ENCODE measurements at places on chromosomes 1 and 21.

DNA sequence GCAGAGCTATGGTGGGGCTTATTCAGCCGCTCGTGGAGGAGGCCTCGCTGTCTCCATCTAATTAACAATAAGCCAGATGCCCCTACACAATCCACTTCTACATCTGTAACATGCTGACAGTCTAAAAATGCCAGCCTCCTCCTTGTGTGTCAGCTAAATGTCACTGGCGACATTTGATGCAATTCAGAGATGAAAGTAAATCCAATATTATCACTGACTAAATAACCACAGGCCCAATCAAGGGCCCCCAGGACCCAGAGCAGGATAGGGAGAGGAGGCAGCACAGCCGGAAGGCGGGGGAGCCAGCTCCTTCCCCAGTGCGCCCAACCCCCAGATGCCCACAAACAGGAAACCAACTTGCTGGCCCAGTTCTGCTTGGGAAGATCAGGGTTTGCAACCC, 76.6 kb downstream of the DMRTA2 start:
- DNase-seq, result no peak

DNA sequence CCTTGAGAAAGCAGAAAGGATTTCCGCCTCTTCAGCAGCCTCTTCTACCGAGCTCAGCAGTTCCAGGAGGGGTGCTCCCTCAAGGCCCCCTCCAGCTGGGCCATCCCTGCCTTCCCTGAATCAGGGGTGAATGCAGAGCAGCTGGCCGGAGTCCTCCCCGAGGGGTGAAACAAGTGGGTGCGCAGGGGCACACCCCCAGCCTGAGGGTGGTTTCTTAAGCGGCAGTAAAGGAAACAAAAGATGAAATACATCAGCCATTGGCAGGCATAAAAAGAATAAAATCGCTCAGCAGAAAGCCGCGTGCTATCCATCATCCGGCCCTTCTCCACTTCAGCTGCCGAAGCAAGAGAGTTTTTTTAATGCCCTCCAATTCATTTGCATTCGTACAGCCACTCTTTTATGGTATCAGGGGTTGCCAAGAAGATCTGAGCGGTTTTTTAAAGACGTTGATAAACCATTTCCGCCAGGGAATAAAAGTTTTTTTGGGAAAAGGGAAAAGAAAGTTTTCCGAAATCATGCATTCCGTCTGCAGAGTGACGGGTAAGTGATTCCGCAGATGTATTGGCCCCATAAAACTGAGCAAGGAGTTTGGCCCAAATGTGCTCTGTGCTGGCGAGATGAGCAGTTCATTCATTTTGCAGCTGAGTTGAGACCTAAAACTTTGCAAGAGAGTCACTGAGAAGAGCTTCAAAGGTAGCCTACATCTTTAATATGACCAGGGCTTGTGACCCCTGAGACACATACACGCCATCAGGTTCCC, 73.7 kb upstream of the ZC3H12A start:
- DNase-seq, result no peak

- no peak for DNase-seq
Observed at GRCh38 chr1:204859861-204860267, 10.8 kb upstream of the NFASC start.

GRCh38 chr1:244409701-244410100, 42.0 kb downstream of the ADSS2 start:
- no peak for DNase-seq

DNA sequence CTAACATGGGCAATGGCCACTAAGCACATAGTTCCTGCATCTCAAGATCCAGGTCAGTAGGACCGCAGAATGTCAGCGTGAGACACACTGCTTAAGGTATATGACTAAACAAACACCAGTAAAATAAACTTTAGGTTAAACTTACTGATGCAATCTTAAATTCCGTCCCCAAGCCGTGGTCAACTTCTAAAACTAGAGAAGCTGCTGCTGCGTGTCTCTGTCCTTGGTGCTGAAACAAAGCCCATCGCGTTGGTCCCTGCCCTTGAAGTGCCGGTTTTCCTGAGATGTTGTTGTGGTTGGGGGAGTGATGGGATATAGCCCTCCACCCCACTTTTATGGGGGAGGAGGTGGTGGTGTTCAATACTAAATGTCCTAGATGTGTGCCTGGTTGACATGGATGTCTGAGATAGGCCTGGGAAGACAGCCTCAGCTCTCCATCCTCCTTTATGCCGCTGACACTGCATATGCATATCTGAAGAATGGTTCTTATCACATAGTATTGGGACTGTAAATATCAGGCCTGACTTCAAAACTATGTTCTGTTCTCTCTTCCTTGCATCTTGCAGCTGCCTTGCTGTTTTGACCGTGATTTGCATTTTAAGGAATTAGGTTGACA, 72.0 kb upstream of the KCNA3 start:
- peak; percentile 76 for DNase-seq

DNA sequence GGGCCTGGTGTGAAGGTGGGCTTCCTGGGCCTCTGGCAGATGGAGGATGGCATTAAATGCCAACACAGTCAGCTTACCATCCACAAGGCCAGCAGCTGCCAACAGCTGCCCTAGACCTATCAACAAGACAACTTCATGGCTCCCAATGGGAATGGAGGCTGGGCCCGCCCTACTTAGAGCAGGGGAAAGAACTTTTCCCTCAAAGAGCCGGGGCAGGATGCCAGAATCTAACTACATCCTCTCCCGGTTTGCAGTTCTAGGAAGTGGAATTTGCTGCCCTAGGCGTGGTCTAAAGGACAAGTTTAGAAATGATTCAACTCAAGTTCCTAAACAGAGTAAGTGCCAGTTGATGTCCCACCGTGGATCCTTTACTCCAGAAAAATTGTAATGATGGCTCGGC, 13.1 kb downstream of the ICMT start:
- DNase-seq, result no peak

- no peak for DNase-seq
Observed at GRCh38 chr1:153643816-153644215, 9.9 kb downstream of the CHTOP start.

DNA sequence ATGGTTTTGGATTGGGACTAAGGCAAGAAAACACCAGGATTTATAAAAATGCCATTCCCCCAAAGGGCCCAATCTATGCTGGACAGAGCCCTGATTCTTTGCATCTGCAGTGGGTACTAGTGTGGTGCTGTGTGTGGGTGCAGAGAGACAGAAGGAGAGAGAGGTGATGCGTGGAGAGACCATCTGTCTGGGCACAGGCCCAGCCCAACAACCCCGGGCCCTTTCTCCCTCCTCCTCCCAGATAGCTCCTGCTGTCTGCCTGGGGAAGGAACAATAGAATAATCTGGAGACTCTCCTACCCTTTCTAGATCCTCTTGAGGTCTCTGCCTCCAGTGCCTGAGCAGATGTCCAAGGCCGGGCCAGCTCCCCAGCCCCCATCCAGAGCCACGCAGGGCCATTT, 15.1 kb downstream of the KIAA1614 start:
- no peak for DNase-seq

- no peak for DNase-seq
Observed at GRCh38 chr1:112418099-112418892, 22.3 kb downstream of the CTTNBP2NL start.

- DNase-seq, result peak; percentile 71
Observed at GRCh38 chr21:44300262-44300959, 558 bp downstream of the PFKL start.

DNA sequence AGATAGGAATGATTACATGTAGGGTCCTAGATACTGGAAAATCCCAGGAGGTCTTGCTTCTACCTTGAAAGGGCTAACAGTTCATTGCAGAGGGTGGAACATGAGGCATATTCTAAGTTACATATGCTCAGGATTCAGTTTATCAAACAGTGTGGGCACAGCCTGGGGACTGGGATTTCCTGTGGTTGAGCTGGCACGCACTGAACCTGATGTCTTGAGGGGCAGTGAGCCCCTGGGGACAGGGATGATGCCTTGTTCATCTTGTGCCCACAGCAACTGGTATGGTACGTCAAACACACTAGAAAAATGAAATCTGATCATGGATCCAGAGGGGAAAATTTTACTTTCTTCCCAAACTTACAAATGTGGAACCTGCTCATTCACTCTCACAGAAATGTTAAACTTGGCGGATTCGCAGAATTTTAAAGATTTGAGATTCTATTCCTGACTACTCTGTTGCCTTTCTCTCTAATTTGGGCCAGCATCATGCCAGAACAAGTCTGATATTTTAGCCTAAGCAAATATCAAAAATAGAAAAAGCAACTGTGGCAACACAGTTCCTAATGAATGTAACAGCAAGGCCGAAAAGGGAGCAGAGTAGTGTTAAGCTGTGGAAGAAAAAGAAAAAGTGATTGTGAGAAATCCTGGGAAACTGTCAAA, 68.2 kb upstream of the COL24A1 start:
- DNase-seq, result no peak

GRCh38 chr1:204633665-204634064, 51.9 kb downstream of the LRRN2 start:
- no peak for DNase-seq

DNA sequence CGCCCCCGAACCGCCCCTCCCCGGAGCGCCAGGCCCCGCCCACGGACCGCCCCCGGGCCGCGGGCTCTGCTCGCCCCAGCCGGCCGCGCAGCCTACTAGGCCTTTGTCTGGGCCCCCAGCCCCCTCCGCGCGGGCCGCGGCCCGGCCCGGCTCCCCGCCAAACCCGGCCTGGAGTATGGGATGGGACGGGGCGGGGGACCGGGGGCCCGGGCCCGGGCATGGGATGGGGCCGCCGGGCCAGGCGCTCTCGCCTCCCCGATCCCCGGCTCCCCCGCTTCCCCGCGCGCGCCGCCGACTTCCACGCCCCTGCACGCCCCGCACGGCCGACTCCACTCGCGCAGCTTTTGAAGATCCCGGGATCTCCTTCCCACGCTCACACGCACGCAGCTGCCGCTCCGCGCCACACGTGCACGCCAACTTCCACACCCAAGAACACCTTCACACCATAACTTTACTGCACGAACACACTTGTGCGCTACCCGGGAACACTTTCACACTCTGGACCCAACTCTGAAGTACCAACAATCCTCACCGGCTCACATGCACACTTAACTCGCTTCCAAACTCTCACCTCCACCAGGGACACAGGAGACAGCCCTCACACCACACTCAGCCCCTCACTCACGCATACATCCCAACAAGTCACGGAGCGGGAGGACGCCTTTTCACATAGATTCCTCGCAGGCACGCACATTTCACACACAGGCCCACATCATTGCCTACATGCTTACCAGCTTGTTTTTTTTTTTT, 437 bp upstream of the HSPG2 start:
- peak; percentile 54 for DNase-seq

- no peak for DNase-seq
Observed at GRCh38 chr1:15013767-15014166, 139.8 kb upstream of the TMEM51 start.

DNA sequence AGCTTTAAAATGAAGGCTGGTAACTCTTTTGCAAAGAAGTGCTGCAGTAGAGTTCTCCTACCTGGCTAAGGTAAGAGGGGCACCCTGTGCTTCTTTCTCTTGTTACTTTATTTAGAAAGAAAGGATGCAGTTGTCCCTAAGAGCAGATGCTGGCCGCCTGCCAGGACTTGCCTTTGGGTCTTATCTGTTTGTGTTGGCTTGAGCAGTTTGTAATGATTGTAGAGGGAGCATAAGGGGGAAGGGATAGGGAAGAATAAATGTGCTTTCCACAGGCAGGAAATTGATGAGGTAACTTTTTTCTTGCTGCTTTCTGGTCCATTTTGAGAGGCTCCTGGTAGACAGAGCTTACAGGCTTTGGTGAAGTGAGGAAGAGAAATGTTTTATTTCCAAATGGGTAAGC, 229.6 kb downstream of the HHAT start:
- DNase-seq, result no peak

Measured in activated CD4-positive, alpha-beta T cell treated with anti-CD3 and anti-CD28 coated beads, Interleukin-2, amount 10 ng/mL, durations not matched to agents 7 days and 5 days (primary cell).